Activated naive CD4-positive, alpha-beta T cell (primary cell): ENCODE measurements at places on chromosomes 1 and 21.

- no peak for DNase-seq
Measured at GRCh38 chr1:173661271-173661670, 8.4 kb downstream of the ANKRD45 start.

DNA sequence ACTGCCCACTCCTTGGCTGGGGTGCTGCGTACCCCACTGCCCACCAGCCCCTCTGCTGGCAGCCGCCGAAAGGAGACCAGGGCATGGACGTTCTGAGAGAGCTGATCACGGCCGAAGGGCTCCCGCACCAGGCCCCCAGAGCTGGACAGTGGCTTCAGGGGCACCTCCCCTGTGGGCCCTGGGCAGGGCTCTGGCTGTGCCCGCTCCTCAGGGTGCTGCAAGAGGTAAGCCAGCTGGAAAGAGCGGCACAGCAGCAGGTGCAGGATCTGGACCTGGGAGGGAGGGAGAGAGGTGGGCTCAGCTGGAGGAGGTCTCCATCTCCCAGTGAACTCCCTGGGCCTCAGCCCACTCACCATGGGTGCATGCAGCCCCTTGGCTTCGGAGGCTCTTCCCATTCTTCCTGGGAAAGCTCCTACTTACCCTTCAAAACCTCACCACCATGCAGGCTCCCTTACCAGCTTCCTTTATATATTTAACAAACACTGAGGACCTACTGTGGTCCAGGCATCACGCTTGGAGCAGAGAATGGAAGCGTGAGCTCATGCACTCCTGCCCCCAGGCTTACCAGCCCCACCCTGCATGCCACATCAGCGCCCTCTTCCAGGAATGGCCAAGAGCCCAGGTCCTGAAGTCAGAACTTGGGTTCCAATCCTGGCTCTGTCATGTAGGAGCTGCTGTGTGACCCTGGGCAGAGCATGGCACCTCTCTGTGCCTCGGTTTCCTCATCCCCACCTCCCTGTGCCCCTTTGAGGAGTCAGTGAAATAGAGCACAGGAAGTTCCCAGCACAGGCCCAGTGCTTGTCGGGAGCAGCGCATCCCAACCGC, 6.8 kb upstream of the KIF17 start:
- no peak for DNase-seq

DNA sequence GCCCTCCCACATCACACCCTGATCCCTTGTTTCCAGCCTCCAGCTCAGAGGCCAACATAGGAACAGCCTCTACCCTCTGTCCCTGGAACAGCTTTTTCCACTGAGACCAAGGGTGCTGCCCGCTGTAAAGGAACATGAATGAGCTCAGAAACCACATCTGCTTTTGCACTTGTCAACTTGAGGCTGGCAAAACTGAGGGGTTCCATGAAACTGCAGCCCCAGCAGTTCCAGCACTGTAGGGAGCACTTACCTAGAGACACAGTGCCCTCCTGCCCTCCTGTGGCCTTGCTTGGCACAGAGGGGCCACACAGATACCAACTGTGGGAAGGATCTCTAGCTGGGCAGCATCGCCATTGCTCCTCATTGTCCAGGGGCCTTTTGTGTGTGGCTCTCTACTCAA, 51.7 kb downstream of the ITPKB start:
- no peak for DNase-seq

DNA sequence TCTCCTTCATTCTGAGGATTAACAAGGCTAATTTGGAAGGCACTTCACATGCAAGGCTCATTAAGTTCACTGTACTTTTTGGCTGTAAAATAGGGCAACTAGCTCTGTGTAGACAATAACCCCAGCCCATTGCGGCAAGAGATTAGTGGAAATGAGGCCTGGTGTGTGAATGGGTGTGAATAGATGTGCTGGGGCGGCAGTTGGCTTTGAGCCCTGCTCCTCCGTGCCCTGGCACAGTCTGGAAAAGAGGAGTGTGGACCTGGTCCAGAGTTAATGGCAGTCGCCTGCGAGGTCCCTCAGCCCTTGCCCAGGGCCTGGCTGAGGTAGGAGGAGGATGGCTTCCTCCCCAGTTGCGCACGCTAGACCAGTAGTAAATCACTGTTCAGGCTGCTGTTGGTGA, 4.8 kb downstream of the KISS1 start:
- DNase-seq, result no peak

GRCh38 chr1:110756506-110756905, 81.8 kb upstream of the KCNA3 start:
- DNase-seq, result no peak

DNA sequence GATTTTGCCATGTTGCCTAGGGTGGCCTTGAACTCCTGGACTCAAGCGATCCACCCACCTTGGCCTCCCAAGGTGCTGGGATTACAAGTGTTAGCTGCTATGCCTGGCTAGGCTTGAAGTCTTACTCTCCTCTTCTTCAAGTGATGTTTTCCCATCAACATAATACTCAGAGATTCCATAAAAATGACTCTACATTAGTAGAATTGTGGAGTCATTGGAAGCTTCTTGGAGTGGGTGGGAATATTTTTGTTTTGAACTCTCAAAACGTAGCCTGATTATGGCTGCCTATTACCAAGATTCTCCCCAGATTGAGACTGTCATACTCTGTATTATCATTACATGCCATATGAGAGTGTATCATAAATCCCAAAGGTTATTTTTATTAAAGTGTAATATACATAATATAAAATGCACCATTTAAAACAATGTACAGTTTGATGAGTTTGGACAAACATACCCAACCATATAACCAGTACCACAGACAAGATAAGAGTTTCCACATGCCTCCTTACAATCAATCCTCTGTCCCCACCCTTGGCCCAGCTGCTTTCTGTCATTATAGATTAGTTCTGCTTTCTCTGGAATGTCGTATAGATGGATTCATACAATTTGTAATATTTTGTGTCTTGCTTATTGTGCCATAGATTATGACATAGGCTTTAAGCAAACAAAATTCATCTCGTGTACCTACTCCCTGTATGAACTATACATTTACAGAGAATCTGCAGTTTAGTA, 8.0 kb upstream of the DNM3 start:
- DNase-seq, result no peak

DNA sequence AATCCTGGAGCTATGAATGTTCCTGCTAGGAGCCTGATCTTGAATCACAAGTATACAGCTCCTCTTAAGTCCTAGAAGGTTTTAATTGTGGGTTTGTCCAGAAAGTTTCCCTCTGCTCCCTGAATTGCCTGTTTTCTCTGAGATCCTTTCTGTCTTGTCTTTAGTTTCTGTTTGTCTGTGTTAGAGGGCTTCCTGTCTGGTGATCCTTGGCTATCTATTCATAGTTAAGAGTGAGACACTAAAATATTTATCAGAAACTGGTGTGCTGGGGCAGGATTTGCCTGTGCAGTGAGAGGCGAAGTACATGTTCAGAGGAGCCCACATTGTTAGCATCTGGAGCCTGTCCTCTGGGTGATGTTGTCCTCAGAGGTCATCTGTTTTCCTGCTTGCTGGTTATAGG, 45.4 kb downstream of the ETS2 start:
- DNase-seq, result no peak

DNA sequence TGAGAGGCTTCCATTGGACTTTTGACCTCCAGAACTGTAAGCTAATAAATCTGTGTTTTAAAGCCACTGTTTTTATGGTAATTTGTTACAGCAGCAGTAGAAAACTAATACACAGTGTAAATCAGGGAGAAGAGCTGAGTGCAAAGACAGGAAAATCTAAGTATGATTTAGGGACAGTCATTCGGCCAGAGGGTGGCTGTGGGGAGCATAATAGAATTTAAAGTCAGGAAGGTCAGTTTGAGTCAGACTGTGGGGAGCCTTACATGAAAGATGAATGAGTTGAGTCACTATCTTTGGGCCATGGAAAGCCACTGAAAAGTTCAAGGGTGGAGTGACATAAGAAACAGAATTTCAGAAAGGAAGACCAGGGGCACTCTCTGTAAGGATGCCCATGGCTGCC, 52.4 kb upstream of the SSX2IP start:
- no peak for DNase-seq

DNA sequence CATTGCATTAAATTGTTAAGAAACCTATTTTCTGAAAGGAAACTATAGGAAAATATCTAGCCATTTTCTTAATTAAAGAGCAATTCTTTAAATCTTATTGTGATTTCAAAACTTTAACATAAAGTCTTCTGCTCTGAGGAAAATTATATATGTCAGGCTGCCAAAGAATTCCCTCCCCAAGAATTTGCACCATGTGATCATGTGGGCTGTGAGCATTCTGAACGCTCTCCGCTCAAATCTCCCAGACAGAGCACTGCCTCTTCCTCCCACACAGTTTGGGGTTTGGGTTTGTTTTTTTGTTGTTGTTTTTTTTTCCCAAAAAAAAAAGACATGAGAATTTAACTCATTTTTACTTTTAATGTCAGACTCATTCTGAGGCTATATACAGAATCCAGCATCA, 155.9 kb upstream of the PALMD start:
- no peak for DNase-seq

DNA sequence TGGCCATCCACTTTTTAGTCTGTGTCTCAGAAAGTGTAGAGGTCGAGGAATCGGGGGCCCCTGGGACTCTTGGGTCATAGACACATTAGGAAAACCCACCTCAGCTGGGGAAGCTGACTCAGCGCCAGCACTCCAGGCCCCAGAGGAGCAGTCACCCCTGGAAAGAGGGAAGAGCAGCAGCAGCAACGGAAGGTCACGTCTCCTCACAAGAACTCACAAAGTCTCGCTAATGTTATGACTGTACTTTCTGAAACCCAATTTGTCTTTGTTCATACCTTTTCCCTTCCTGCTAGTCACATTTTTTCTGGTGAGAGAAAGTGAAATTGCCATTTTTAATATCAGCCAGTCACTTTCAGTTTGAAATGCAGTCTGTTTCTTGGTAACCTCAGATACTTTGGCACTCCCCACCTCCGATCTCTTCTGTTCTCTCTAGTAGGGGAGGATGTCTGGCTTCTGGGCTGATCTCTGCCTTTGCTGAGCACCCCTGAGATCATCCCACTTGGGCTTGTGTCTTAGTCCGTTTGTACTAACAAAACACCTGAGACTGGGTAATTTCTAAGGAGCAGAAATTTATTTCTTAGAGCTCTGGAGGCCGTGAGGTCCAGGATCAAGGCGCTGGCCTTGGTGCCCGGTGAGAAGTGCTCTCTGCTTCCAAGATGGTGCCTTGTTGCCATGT, 6.0 kb upstream of the NLRP3 start:
- DNase-seq, result no peak

GRCh38 chr1:216462066-216462775, 39.0 kb upstream of the USH2A start:
- DNase-seq, result no peak

DNA sequence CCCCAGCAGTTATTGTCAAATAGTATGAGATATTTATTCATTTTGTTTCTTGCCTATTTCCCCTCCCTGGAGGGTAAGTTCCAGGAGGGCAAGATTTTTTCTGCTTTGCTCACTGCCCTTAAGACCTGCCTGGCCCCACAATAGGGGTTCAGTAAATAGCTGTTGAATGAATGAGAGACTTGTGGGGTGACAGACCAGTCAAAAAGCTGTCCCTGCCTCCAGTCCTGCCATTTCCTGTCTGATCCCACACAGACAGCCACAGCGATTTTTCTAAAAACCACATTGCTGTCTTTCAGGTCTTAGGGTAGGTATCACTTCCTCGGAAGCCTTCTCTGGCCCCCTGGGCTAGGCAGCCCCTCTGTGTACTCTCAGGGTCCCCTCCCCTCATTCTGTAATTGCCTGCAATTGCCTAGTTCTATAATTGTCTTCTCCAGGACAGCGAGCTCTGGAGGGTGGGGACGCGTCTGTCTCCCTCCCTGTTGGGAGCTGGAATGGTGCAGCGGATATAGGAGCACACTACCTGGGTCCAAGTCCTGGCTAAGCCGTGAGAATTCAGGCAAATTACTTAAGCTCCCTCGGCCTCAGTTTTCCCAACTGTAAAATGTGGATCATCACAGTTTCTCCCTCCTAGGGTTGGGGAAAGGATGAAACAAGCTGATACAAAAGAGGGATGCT, 1.8 kb upstream of the EXTL1 start:
- no peak for DNase-seq

GRCh38 chr21:33904041-33904440, 11.6 kb downstream of the ATP5PO start:
- DNase-seq, result no peak

DNA sequence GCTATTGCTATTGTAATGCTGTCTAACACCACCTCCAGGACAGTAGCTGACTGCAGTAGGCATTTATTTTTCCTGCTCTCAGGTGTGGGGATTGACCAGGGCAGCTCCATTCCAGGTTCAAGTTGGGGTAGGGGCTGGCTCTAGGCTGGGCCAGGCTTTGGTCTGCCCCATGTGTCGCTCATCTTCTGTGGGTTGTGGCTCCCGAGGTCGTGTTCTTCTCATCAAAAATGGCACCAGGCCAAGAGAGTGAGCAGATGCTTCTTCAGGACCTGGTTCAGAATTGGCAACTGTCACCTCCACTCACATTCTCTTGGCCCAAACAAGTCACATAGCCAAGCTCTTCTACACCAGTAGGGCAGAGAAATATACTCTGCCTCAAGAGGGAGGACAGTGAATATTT, 133.7 kb downstream of the PTPRU start:
- no peak for DNase-seq

DNA sequence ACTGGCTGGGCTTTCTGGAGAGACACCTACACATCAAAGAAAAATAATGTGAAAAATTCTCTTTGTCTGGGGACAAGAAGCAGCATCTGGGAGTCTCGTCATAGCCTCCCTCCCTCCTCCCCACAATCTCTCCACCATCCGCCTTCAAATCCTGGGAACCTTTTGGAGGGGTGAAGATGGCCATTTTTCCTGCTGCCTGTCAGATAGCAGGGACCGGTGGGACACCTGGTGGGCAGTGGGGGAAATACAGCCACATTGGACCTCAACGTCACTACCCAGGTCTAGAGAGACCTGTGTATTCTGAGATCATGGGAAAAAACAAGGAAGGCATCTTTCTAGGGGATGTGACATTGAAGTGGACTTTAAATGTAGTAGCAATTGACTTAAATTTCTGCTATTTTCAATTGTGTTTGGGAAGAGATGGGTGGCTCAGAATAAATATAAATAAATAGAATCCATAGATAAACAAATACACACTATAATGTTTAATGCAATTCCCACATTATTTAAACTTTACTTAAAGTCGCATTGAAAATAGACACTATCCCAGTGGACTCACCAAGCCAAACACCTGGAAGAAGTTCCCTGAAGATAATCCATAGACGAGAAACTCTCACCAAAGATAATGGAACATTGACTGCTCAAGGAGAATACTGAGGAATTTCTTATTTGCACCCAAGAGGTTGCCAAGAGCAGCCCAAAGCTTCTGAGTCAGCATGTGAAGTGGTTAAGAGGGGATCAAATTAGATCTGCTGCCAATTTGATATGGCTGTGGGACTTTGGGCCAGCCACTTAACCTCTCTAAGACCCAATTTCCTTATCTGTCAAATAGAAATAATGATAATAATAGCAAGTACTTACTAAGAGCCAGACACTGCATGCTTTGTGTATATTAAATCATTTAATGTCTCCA, 147.6 kb upstream of the CAMK1G start:
- DNase-seq, result no peak

DNA sequence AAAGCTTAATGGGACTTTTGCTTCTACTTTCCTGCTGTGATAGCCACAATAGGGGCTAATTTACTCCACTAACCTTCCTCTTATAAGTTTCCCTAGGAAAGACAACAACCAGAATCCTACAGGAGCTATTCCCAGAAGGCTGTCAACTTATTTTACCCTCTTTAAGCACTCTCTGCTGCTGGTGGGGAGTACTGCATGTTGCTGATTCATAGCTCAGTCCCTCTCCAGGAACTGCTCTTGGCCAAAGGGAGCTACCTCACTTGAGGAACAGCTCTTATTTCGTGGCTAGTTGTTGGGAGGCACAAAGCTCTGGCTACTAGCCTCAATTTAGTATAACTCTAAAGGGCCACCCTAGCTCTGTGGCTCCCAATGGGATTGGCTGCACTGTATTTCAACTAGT, 37.2 kb downstream of the ADSS2 start:
- DNase-seq, result no peak

- no peak for DNase-seq
Measured at GRCh38 chr21:40143822-40144525, 276.7 kb downstream of the PCP4 start.
